Posterior vena cava (tissue), 2 donors: ENCODE measurements at places on chromosomes 2 and 18. TPM values are rescaled to one million over a fixed set of nuclear protein-coding genes. Genes with fewer than 3 reads are reported as not detected.

- no peak for DNase-seq
These were observed 23.9 kb downstream of the MAP4K3 start for GRCh38 chr2:39413063-39413737.

DNA sequence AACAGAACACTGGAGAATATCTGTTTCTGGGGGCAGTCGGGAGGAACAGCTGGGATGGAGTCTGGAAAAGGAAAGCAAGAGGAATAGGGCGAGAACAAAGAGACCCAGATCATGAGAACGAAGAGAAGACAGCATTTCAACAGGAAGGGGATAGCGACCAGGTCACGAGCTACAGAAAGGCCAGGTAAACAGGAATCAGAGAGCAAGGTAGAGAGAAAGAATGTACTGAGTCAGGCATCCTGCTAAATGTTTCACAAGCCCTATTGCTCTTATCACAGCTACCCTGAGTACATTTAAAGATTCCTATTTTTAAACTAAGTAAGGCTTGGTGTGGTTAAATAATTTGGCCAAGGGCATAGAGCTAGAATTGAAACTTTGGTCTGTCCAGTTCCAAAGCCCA, 254.9 kb upstream of the RAB12 start:
- no peak for DNase-seq

The TNFAIP6 gene
- total RNA-seq, result 4.4 TPM

- DNase-seq, result no peak
These were observed at the start of gene SPHKAP for GRCh38 chr2:228181098-228182019. SPHKAP (minus strand) TSS chr2:228181687; CDS start chr2:228181598, 89 bp downstream.

GRCh38 chr2:33139949-33140348, 193.2 kb downstream of the LTBP1 start:
- no peak for DNase-seq

The VSNL1 gene
- not detected for total RNA-seq

The AFG3L2 gene
- total RNA-seq, result 29.4 TPM

DNA sequence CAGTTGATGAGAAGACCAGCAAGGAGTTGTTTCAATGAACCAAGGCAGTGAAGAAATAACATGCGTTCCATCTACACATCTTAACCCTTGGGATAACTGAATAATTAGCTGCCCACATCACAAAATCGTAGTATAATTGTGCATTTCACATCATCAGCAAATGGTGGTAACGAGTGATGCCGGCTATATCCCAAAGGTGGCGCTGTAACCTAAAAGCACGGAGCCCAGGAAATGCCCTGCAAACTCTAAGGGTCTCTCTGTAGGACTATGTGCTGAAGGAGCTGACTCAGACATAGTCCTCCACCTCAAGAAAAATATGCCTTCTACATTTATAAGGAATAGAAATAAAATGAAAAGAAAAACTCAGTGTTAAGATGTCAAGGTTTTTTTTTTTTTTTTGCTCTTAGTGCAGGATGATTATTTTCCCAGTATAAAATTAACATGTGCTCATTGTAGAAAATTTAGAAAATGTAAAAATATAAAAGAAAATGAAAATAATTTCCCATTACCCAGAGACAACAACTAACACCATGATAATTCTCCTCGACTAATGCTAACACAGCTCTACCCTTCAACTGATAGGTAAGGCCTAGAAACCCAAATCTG, 23.1 kb upstream of the DSG3 start:
- no peak for DNase-seq

GRCh38 chr18:78733762-78734613, 245.6 kb upstream of the SALL3 start:
- DNase-seq, result peak; percentile 74

- peak; percentile 63 for DNase-seq
These were observed 107.1 kb downstream of the GLI2 start for GRCh38 chr2:120842456-120843439.
